NCI-H526 (cell line): ENCODE measurements at places on chromosomes 12 and 14.

- no peak for DNase-seq
Observed at GRCh38 chr12:42582050-42582449, 7.5 kb downstream of the PRICKLE1 start.

GRCh38 chr14:50786751-50787464 lies 44.1 kb downstream of the NIN start:
- DNase-seq = no peak

GRCh38 chr12:111581434-111582132 lies 17.5 kb downstream of the ATXN2 start:
- DNase-seq = no peak

DNA sequence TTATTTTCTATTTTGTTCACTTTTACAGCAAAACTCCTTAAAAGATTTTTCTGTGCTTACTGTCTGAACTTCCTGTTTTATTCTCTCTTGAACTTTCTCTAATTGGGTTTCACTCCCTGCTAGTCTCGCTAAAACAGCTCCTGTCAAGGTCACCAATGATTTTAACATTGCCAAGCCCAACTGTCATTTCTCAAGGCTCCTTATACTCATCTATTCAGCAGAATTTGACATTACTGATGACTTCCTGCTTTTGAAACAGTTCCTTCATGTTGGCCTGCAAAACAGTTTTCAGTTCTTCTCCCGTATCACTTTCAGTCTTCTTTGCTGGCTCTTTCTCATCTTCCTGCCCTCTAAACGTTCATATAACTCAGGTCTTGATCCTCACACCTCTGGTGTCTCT lies 268.5 kb upstream of the USP15 start:
- DNase-seq = no peak

GRCh38 chr12:77504466-77504865 lies 326.2 kb upstream of the NAV3 start:
- DNase-seq = no peak

- no peak for DNase-seq
Observed at GRCh38 chr14:81533212-81533535, 479 bp downstream of the SEL1L start.

DNA sequence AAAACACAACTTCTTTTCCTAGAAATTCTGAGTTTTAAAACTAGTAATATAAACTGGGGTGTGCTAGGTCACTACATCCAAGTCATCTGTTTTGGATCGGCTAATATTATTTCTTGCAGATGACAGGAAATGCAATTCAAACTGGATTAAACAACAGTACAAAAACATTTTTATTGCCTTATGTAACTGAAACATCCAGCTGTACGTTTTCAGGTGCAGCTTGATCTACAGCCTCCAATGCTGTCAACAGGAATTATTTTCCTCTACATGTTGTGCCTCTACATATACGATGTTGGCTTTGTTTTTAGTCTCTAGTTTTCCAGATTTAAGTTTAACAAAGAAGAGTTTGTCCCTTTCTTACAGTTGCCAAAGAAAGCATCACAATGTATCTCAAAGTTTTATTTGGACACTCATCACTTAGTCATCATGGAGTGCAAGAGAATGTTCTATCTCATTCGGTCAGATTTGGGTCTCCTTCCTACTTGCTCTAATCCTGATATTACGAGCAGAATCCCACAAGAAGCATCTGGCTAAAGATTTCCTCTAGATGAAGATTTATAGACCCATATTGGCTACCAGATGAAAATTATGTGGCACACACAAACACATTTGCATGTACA lies 326.7 kb downstream of the SLC6A15 start:
- DNase-seq = no peak

DNA sequence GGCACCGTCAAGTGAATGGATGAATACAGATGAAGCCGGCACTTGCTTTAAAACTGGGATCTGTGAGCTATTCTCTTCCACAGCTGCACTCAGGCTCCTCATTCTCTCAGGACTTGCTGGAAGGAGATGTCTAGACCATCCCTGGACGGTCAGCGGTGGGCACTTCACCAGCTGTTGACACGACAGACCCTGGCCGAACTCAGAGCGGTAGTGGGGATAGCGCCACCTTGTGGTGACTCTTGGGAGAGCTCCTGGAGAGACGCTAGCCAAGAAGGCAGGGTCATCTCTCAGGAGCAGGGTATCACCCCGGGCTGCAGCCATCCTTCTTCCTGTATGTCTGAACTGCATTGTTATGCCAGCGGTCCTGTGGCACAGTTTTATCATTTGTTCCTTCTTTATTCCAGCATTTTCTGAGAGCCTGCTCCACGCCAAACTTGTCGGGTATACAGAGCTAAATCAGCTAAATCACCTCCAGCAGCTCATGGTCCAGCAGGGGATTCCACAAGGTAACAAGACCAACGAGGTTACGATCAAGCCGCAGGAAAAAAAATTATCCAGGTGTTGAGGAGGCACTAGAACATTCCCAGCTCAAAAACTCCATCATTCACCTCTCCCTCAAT lies 10.0 kb downstream of the WNT1 start:
- DNase-seq = no peak

DNA sequence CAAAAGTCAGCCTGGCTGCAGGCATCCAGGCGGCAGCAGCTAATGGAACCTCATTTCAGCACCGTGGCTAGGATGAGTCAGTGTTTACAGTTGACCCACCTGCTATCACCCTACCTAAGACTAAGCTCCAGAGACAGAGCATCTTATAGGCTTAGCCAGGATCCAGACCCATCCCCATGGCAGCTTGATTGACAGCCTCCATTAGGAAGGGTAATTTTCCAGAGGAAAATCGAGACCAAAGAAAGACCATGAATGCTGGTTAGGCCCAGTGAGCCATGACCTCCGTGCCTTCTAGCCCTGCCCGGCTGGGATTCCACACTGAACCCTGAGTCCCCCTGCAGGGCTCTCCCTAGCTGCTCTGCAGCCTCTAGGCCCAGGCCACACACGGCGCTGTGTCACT lies 38.7 kb downstream of the TUNAR start:
- peak; percentile 68 for DNase-seq

- DNase-seq = peak; percentile 80
Observed at GRCh38 chr12:68400226-68400829, 68.2 kb upstream of the MDM1 start.

- DNase-seq = peak; percentile 69
Observed at GRCh38 chr12:52151837-52152783, 39.7 kb downstream of the KRT80 start.

DNA sequence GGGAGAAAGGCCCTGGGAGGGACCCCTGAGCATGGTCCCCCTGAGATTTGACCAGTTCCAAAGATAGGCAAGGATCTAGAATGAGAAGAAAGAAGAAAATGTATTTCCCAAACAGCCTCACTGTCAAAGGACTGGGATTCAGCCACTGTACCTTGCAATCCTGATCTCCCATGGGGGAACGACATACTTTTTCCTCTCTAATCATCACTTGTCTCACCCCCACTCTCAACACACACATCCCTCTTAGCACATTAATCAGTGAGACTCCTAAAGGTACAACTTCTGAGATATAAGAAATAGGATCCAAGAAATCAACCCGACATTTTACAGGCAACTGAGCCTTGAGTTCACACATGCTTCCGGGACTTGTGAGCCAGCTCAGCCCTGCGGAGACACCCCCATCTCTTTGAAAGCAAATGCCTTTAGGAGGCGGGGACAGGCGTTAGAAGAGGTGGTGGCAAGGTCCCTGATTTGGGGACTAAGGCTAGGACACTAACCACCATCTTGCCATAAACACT lies 1.4 kb downstream of the MAP3K9 start:
- DNase-seq = peak; percentile 51

DNA sequence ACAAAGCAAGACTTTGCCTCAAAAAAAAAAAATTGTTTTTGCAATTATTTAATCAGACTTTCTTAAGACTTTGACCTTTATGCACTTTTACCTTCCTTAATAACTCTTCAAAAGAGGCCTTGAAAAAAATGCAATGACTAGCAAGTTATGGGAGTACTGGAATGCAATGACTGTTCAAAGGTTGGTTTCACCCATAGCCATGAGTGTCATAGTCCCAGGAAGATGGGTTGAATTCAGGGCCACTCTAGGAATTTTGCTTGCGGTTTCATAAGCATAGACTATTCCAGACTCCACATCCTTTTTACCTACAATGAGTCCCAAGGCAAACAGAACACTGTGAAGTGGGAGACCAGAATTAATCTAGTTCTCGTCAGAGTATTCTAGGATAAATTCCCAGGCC lies 29.4 kb upstream of the DENND5B start:
- no peak for DNase-seq

GRCh38 chr12:47107446-47107845 lies 27.7 kb upstream of the AMIGO2 start:
- no peak for DNase-seq
